ENCODE measurements at places on chromosomes 13 and 19.
A peak's percentile ranks its signal among the peaks of the same experiment; 100 is the strongest.

- no peak for DNase-seq
Measured at GRCh38 chr19:408902-409515, at the start of gene C2CD4C. C2CD4C (minus strand) TSS chr19:409147; CDS start chr19:408361, 786 bp downstream.

DNA sequence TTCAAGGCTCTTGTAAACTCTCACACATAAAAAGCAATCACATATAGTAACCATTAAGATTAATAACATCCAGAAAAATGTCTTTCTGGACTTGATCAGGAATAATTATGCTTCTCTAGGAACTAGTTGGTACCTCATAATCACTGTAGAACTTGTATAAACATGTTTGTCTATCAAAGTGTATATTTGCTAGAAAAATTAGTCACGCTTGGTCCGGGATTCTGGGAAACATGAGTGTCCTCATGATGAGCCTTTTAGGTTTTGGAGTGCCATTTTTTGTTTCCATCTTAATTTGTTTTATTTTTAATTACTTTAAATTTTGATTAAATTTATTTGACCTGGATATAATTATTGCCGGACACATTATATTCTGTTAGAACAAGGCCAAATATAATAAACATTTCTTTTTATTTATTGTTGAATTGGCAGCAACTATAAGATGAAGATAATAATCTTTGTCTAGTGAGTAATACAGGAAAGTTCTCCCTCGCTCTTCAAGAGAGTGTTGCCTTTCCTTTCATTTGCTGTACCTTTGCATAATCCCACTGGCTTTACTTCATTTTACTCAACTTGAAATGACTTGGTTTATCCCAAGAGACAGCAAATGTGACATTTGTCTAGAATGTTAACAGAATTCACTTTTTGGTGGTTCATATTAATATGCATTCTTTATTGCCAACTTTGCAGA lies 207.0 kb downstream of the NALCN start:
- DNase-seq = no peak

GRCh38 chr13:111411919-111412650 lies 91.6 kb downstream of the TEX29 start:
- no peak for DNase-seq

DNA sequence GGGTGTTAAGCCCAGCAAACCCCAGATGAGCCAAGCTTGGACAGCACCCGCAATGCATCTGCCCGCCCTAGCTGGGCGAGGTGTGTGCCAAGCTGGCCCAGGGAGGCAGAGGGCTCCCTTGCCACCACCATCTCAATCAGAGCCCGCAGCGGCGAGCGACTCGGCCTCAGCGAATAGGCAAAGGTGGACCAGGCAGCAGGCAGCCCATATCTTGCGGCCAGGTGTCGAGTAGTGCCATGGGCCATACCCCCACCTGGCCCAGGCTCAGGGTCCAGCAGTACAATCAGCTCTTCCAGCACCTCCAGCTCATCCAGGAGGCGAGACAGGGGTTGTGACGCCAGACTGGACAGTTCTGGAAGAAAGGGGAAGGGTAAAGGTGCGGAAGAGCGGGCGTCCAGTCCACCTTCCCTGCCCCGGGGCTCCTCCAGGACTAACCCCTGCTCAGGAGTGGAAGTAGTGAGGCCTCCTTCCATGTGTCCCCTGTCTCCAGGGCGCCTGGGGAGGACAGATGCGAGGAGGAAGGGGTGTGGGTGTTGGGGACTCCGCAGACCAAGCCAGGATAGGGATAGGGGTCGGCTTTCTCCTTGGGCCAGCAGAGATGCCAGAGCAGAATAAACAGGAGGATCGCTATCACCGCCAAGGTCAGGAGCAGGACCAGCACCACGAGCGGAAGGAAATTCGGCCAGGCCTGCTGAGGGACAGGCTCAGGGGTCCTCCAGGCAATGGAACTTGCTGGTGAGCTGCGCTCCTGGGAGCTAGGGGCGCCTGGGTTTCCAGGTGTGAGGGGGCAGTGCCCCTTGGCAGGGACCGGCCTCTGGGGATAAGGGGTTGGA lies 2.8 kb downstream of the IGFLR1 start:
- no peak for DNase-seq

DNA sequence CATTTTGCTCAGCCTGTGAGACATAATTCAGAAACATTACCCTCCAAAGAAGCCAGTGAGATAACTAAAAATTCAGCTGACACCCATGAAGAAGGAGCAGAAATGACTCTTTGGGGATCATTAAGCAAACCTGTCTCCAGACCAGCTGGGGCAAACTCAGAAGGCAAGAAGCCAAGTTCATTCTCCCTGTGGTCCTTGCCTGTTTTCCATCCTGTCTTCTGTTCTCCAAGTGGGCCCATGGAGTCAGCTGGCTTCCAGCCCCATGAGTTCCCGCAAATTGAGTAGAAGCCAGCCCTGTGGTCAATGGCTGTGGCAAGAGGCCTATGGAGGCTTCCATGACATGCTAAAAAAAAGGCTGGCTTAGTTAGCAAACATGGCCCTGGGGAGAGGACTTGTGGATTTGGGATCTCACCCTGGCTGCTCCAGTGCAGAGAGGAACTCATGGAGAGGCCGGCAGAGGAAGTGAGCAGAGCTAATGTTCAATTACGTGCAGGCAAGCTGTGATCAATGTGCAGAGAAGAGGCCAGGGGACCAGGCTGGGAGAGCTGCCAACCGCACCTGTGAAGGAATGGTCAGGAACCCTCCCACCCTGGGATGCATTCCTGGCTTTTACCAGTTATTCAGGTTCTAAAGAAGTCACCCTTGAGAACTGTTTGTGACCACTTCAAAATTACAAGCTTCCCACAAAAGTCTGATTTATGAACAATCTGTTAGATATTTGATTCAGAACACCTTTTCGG lies 229.1 kb downstream of the TSHZ3 start:
- DNase-seq = no peak

DNA sequence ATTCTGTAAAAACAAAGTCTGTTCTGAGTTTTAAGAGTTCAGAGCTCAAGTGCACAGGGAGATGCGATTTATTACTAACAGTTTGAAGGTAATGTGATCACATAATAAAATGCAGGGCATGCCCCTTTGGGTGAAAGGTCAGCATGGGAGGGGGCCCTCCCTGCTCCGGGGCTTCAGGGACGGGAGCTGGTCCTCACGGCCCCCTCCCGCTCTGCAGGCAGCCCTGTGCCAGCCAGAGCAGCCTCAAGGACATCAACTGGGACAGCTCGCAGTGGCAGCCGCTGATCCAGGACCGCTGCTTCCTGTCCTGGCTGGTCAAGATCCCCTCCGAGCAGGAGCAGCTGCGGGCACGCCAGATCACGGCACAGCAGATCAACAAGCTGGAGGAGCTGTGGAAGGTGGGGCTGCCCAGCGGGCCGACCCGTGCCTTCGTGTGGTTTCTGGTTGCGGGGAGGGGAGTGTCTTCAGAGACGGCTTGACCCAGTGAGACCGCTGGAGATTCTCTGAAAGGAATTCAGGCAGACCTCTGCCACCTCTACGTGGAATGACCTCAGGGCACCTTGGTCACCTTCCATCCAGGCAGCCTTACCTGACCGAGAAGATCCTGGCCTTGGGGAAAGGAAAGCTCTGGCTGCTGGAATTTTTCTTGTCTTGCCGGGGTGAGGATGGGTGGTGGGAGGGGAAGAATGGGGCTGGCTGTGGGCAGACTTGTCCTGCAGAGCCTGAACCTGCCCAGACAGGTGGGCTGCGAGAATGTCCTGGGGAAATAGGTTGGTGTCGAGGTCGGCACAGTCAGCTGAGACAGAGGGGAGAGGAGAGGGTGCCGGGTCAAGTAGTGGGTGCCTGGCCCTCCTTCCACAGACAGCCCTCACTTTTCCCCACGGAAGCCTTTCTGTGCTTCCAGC lies 19.0 kb downstream of the UPF1 start:
- DNase-seq = no peak

DNA sequence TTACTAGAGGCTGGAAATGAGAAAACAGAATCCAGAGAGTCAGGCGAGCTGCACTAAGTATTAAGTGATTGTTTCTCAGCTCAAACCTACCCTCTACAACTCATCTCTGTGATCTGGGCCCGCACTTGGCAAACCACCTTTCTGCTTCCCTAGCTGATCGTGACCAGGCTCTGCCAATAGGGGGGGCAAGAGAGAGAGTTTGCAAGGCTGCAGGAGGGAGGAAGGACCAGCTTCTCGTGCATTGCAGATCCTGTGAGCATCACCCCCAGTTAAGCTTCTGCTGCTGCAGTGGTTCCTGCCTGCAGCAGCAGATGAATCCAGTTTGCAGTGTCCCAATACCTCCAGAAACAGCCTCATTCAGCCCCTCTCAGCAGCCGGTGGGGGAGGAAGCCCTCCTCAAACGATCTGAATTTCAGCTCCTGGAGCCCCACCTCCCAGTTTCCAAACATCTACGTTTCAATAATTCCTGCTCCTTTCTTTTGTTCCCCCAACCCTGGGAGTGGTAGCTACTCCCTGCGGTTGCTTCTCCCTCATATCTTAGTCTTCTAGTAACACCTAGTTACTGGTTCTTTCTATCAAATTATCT lies 20.0 kb downstream of the XRCC1 start:
- peak; percentile 77 for DNase-seq

DNA sequence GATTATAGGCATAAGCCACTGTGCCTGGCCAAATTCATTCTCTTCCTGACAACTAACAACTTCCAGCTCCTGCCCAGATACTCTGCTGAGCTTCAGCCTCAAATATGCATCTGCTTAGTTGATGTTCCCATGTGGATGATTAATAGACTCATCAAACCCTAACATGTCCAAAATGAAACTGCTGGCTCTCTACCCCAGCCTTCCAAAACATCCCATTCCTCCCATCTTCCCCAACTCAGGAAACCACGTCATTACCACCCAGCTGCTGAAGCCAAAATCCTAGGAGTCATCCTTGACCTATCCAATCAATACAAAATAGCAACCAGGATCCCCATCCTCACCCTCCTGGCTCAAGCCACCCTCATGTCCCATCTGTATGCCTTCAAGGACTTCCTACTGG lies 20.9 kb downstream of the POU2F2 start:
- DNase-seq = no peak

- DNase-seq = no peak
Measured at GRCh38 chr13:23469951-23470421, 36.5 kb upstream of the SACS start.

- no peak for DNase-seq
Measured at GRCh38 chr13:92681239-92681638, 545.4 kb upstream of the GPC6 start.

- DNase-seq = no peak
Measured at GRCh38 chr19:38245826-38246498, 10.2 kb downstream of the PPP1R14A start.

DNA sequence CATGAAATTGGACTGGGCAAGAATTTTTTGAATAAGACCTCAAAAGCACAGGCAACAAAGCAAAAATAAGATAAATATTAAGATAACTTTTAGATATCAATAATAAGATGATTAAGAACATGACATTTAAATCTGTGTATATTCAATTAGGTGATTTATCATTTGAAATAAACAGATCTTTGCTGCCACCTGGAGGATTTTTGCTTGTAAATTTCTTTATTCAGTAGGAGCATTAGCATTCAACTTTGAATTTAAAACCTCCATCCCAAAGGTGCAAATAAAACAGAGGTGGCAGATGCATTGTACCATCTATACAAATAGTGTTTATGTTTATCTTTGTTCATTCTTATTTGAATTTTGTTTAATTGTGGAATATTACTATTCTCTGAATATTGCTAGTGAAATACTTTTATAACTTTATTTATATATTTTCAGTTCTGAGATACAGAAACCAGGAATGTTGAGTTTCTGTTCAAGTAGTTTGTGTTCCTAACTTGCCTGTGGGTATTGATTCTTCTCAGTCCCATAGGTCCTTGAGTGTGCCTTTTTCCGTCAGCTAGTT lies 20.9 kb downstream of the COG6 start:
- DNase-seq = peak; percentile 60

- DNase-seq = no peak
Measured at GRCh38 chr19:58355215-58355796, 2.0 kb upstream of the A1BG start.

- no peak for DNase-seq
Measured at GRCh38 chr13:75308222-75308621, 173.7 kb downstream of the TBC1D4 start.

DNA sequence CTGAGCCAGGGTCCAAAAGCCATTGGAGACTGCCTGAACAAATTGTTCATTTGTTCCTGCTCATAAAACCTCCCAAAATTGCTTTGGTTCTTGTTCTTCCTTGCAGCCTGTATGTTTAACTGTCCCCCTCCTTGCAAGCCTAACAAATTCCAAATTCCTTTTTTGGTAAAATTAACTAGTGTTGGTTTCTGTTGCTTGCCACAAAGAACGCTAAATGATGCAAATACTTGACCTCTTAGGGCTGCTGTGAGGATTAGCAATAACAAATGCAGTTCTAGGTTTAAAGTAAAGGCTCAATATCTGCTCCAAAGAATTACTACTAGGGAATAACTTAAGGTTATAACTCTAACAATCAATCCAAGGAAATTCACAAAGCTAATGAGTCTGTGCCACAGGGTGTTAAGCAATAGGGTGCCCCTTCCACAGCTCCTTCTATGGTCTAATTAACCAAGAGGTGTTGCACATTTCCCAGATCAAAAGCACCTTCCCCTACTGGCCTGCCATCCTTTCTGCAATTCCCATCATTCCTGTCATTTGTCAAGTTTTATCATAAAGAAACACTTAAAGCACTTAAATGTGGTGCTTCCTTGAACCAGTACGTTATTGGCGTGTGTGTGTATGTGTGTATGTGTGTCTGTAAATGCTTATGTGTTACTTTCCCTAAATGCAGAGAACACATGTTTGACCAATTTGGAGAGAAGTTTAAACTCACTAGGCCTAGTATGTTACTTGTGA lies 110.2 kb downstream of the RAP2A start:
- DNase-seq = no peak

DNA sequence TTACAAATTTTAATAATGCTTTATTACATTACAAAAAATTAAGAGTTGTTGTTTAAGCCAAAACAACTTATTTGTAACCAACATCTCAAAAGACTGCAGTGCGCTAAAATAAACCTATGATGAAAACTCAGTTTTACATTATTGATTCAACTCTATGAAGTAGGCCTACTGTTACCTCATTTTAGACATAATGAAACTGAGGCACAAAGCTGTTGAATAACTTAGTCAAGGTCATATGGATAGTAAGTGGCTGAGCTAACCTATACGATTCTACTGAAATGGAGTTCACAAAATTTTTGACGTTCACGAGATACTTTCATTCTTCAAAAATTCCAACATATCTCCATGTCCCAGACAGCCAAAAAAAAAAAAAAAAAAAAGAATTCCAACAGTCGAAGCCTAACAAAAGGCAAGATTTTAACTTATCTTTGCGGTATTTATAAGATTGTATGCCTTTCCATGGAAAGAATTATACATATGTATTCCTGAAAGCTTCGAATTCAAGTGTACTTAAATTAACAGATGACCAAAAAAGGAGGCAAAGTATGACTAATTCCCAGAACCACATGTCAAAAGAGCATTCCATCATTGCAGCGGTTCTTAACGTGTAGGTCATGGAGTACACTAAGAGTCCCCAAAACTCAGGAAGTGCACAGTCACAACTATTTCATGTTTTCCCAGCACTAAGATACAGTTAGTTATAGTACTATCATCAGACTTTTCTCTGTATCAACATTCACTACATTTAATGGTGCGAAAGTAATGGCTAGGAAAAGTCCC lies 69.4 kb downstream of the PSPC1 start:
- peak; percentile 51 for DNase-seq

Data from inflammatory macrophage treated with lipopolysaccharide for 4 hours (primary cell).